Stimulated activated CD4-positive, alpha-beta T cell treated with anti-CD3 and anti-CD28 coated beads, Interleukin-1b, Interleukin-23, amount 100 ng/mL, for 48 hours (primary cell): ENCODE measurements at places on chromosomes 7 and 10.

- DNase-seq = no peak
Observed at GRCh38 chr10:106311590-106311989, 852.9 kb downstream of the SORCS1 start.

- no peak for DNase-seq
Observed at GRCh38 chr7:35967366-35968139, 166.7 kb downstream of the SEPTIN7 start.

DNA sequence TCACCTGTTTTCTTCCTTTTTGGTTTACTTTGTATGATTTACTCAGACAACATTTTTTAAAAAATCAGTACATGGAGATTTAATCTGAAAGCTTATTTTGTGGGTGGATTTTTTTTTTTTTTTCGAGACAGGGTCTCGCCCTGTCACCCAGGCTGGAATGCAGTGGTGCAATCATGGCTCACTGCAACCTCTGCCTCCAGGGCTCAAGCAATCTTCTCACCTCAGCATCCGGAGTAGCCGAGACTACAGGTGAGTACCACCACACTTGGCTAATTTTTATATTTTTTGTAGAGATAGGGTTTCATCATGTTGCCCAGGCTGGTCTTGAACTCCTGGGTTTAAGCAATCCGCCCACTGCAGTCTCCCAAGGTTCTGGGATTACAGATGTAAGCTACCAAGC, 2.5 kb downstream of the GSTO1 start:
- no peak for DNase-seq

DNA sequence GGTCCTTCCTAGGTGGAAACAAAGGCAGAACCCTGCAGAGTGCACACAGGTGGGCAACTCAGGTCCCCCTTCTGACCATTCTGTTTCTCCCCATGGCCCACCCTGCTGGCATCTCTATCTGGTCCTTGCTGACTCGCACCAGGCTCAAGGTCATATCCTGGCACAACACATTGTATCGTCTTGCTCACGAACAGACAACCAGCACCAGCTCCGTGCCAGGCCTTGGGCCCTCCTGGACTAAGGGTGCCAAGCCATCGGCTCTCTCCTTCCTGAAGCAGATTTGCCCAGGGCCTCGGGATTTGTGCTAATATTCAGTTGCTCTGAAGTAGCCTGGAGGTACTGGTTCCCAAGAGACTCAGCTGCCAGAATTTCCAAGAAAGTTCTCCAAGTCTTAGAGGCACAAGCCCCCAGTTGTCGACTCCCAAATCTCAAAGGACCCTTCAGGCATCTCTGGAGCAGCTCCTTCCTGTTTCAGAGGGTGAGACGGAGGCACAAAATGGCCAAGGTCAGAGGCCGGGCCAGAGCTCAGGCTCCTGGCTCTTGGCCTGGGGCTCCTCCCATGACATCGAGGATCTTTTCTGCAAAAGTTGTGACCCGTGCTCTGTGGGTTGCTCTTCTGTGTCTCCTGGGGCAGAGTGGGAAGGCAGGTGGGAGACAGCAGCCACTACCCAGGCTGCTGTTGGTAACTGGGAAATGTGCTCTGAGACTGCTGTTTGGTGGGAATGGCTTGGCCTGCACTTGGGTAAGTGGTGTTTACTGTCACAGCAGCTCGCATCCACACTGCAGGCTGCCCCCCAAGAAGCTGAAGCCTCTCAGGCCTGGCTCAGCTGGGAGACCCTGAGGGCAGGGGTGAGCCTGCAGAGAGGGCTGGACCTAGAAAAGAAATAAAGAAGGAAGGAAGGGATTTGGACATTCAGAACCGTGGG, 121.3 kb downstream of the RGS10 start:
- no peak for DNase-seq

DNA sequence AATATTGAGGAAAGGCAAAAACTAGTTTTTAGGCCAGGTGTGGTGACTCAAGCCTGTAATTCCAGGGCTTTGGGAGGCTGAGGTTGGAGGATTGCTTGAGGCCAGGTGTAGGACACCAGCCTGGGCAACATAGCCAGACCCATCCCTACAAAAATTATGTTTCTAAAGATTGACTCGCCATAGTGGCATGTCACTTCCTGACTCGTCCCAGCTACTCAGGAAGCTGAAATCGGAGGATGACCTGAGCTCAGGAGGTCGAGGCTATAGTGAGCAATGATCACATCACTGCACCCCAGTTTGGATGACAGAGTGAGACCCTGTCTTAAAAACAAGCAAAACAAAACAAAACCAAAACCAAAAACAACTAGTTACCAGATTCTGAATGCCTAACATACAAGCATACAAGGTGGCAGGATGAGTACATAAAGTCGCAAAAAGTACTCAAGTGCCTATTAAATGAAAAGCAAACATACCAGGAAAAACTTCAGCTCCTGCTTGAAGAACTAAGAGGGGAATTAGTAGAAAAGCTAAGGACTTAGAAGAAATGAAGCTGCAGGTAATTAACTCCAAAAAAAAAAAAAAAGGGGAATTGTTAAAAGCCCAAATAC, 14.1 kb downstream of the ZNF398 start:
- DNase-seq = peak; percentile 37

GRCh38 chr7:47361746-47362215, 220.1 kb downstream of the TNS3 start:
- DNase-seq = peak; percentile 54

- DNase-seq = no peak
Observed at GRCh38 chr7:2359610-2360009, 5.0 kb downstream of the EIF3B start.

GRCh38 chr10:107232013-107232412, 67.5 kb upstream of the SORCS1 start:
- no peak for DNase-seq
